Stimulated activated CD8-positive, alpha-beta memory T cell treated with anti-CD3 and anti-CD28 coated beads, Interleukin-12 subunit alpha, Interleukin-12 subunit beta, amount 100 ng/mL, for 4 hours (primary cell): ENCODE measurements at places on chromosomes 6 and 20.

DNA sequence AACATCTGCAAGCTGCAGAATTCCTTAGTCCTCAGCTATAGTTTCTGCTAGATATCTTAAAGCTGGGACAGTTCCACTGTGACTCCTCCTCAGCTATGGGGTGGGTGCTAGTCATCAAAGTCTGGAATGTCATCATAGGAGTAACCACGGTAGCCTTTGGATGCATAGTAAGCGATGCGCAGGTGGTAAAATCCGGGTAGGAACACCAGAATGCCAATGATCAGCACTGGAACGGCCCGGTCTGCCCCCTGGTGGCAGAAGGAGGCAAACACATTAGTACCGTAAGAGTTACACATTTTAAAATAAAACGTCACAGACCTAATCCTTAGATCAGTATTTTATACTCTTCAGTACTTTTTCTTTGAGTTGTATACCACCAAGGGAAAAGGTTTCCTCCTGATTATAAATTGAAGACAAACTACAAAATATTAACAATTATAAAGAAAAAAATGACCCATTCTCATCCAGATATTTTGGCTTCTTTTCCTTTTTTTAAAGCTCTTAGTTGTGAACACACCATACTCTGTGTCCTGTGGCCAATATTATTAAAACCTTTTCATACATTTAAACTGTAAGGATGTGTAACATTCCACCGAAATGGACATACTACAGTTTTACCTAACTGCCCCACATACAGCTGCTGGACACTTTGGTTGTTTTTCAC, 18.9 kb downstream of the PCNA start:
- peak; percentile 55 for DNase-seq

- no peak for DNase-seq
Observed at GRCh38 chr6:130935978-130936377, 108.8 kb downstream of the SMLR1 start.

GRCh38 chr6:169185692-169186485, 67.8 kb downstream of the THBS2 start:
- DNase-seq: no peak

DNA sequence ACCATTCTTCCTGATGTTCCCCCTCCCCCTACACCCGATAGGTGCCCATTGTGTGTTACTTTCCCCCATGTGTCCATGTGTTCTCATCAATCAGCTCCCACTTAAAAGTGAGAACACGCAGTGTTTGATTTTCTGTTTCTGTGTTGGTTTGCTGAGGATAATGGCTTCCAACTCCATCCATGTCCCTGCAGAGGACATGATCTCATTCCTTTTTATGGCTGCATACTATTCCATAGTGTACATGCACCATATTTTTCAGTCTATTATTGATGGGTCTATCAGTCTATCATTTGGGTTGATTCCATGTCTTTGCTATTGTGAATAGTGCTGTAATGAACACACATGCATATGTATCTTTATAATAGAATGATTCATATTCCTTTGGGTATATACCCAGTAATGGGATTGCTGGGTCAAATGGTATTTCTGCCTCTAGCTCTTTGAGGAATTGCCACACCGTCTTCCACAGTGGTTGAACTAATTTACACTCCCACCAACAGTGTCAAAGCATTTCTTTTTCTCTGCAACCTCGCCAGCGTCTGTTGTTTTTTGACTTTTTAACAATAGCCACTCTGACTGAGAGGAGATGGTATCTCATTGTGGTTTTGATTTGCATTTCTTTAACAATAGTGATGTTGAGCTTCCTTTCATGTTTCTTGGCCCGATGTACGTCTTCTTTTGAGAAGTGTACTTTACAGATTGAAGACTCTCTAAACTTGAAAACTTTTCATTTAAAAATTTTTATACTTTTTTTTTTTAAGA, 41.0 kb upstream of the GCNT2 start:
- DNase-seq: no peak

DNA sequence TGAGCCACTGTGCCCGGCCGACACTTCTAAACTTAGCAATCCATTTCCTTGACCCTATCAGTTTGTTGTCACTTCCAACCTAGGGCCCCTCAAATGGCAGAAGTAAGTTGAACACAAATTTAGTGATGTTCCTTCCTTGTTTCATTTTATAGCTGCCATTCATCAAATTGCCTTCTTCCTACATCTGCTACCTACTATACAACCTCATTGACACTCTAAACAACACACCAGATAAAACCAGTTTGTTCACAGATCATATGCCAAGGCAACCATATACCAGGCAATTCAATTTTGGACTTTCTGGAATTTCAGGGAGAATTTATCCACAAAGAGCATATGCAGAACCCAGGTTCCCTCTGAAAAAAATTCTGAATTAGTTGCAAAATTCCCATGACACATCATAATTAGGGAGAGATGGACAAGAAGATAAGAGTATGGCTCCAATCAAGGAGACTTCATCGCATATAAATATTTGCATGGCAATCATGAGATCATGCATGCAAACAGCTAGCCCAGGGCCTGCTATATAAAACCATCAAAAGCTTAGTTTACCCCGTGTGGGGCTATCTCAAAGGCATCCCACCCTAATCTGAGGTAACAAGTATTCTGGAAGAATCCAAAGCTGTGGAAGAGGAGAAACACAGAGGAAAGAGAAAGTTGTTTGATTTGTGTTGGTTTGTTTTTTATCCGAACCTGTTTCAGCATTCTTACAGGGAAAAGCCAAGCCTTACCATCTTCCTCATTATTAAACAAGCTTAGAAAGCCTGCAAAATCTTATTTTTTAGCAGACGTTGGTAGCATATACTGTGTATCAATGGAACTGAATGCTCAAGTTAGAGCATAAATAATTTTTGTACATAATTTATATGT, 132.8 kb upstream of the TNFAIP3 start:
- DNase-seq: no peak

DNA sequence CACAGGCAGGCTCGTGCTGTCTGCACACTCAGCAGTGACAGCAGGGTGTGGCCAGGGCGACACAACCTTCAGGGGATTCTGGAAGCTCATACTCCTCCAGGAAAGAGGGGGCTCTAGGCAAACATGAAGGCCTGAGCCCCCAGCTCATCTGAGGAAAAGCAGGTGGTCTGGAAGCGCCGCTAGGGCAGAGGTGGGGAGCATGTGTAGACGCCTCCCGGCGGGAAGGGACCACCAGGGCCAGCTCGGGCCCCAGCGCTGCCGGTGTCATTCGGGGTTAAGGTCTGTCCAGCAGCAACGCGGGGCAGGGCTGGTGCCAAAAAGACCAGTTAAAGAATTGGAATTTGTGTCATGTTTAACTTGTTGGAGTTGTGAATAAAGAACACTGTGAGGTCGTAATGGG, 39.3 kb upstream of the SYNJ2 start:
- no peak for DNase-seq

DNA sequence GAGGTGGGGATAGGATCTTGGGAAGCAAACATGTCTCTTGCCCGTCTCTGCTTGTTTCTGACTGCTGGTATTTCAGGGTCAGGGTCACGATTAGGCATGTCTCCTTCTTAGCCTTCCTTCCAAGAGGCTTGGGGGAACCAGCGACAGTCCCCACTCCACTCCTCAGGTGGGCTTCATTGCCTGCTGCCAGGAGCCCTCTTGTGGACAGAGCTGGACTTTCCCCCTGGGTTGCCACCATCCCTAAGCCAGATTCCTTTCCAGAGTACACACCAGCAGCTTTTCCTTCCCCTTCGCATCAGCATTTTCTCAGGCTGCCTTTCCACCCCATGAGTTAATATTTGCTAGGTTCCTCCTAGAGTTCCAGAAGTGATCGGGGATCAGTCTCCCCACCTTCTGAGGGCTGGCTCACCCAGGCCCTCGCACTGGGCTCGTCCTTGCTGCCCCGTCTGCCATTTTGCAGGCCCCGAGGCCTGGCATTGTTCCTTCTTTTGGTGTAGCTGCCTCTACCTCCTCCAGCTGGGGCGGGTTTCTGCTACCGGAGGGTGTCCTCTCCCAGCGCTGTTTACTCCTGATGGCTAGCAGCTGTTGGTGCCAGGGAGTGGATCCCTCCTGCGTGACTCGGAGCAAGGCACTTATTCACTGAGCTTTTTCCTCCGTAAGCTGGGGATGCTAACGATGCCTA, 8.8 kb upstream of the C20orf144 start:
- no peak for DNase-seq

DNA sequence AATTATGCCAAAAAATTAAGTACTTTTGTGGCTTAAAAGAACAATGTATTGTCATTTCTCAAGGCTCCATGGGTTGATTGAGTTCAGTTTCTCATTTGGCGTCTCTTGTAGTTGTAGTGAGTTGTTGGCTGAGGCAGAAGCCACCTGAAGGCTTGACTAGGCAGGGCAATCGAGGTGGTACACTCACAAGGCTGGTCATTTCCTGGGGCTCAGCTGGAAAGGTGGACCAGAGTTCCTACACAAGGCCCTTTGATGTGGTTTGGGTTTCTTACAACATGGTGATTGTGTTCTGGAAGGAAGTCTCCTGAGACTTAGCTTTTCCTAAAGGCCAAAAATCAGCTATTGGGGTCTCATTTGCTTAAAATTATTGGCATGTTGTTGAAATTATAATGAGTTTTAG, 22.6 kb downstream of the MAS1 start:
- DNase-seq: no peak

DNA sequence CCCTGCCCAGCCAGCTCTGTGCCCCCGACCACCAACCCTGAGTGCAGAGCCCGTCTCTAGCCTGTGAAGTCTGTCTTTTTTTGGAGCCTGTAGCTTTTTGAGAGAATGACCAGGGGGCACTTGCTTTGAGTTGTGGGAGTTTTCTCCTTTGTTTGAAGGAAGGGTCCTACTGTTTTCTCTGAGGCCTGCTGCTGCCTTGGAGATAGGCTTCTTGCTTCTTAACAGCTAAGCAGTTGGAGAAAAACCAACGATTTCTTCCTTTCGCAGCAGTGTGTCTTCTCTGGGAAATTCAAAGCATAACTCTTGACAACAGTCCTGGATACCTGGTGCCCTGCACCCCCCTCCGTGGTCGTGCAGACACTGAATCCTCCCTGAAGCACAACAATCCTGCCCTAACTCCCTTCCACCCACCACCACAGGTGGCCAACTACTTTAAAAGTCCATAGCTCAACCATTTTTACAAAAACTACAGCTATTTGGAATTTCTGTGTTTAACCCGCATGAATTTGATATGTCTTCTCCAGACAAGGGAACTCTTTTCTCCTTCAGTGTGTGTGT, 61.0 kb downstream of the FAM50B start:
- DNase-seq: no peak

- no peak for DNase-seq
Observed at GRCh38 chr6:71913444-71914234, 27.3 kb downstream of the RIMS1 start.

DNA sequence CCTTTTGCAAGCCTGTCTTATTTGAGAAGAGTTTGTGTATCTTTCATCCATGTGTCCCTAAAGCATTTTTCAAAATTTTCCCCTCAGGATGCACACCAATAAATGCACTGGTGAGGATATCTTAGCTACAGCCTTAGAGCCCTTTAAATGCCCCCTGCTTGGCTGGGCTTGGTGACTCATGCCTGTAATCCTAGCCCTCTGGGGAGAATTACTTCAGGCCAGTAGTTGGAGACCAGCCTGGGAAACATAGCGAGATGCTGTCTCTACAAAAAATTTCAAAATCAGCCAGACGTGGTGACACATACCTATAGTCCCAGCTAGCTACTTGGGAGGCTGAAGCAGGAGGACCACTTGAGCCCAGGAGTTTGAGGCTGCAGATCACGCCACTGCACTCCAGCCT, 33.8 kb upstream of the PLCB4 start:
- no peak for DNase-seq

DNA sequence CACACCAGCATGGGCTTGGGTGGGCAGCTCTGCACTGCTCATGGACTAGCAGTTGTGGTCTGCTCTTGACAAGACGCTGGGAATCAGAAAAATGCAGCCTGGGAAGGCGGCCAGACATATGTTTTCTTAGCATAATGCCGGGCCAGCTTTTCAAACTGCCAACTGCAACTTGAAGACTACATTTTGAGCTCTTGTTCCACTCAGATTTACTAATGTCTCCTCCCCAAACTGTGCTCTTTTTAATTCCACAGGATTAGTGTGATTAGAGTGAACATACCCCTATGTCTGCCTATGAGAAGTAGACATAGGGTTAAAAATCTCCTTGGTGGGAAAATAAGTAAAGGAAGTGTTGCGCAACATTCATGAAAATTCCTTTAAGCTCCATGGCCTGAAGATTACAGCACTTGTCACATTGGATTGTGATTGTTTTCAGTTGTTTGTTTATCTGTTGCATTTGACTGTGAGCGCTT, 5.3 kb upstream of the FNDC1 start:
- DNase-seq: no peak

DNA sequence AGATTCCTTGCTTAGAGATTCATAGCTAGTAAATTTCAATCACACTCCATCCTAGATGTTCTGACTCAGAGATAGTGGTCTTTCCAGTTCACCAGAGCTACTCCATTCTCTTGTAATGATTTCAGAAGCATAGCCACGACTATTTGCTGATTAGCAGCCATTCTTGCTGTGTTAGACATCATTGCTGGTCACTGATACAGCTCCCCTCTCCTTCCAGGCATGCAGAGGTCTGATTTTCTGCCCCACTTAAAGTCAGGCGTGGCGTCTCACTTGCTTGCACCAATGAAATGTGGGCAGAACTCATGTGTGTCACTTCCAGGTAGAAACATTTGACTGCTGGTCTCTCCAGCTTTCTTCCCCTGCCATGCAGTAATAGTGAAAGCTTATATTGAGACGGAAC, 168.9 kb upstream of the JARID2 start:
- DNase-seq: no peak

GRCh38 chr20:57002066-57002570, 264.3 kb downstream of the BMP7 start:
- no peak for DNase-seq

DNA sequence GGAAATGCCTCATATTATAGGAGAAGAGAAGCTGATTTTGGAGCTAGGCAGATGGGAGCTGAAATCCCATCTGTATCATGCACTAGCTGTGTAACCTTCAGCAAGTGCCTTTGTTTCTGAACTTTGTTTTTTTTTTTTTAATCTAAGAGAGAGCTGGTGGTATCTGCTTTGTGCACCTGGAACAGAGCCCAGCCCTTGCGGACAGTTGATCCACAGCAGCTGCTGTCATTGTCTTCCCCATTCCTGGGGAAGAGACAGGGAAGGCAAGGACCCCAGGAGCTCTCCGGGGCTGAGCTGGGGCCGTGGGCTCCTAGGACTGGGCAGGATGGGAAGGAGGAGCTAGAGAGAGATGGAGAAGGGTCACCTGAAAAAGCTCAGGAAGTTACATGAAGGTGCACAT, 92.1 kb downstream of the SYNJ2 start:
- DNase-seq: no peak

GRCh38 chr6:151002491-151002935, 137.0 kb downstream of the MTHFD1L start:
- DNase-seq: no peak

DNA sequence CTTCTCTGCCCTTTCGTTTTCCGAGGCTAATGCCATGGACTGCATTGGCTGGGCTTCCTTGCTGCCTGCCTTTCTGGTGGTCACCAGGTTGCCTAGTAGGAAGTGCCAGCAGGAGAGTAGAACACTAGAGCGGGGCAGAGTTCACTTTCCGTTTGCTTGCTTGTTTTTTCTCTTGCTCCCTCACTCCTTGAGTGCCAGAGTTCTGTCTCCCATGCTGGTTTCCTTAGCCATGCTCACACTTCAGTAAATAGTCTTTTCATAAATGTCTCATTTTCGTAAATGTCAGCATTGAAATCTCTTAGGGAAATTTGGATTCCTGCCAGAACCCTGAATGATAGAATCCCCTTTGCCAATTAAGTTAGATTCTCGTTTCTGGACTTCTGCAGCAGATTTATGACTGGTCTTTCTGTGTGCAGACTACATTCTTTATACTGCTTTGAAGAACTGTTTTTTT, 63.9 kb downstream of the FAM83B start:
- no peak for DNase-seq
